A549 treated with Hydrocortisone at 1 μM for 4 hours (cell line): ENCODE measurements at places on chromosomes 4 and X. TPM values are rescaled to one million over a fixed set of nuclear protein-coding genes. Genes with fewer than 3 reads are reported as not detected.

TMEM47 gene
- total RNA-seq: 1.0 to 1.7 TPM (median 1.3 TPM) in 5 replicates

TIMM8A gene
- 26.5 to 29.9 TPM (median 28.0 TPM) in 5 replicates for total RNA-seq

RASSF6 gene
- 0.75 to 1.0 TPM (median 0.85 TPM) in 5 replicates for total RNA-seq

F9 gene
- total RNA-seq: not detected in 5 replicates

HMX1 gene
- total RNA-seq: 0.09 to 0.13 TPM (median 0.10 TPM) in 4 of 5 replicates, not detected in the other

ESX1 gene
- total RNA-seq: 0.06 to 0.08 TPM in 2 of 5 replicates, not detected in the others

UCHL1 gene
- 924 to 986 TPM (median 958 TPM) in 5 replicates for total RNA-seq

PCDH11X gene
- total RNA-seq: not detected in 5 replicates

UGT2B17 gene
- total RNA-seq: not detected in 5 replicates
